ENCODE measurements at places on chromosomes 3 and 15.

- DNase-seq: no peak
Measured at GRCh38 chr3:84881288-84881687, 77.5 kb upstream of the CADM2 start.

GRCh38 chr15:66389859-66390381, 3.2 kb downstream of the MAP2K1 start:
- no peak for DNase-seq

- DNase-seq: no peak
Measured at GRCh38 chr3:152778022-152778421, 56.9 kb upstream of the P2RY1 start.

DNA sequence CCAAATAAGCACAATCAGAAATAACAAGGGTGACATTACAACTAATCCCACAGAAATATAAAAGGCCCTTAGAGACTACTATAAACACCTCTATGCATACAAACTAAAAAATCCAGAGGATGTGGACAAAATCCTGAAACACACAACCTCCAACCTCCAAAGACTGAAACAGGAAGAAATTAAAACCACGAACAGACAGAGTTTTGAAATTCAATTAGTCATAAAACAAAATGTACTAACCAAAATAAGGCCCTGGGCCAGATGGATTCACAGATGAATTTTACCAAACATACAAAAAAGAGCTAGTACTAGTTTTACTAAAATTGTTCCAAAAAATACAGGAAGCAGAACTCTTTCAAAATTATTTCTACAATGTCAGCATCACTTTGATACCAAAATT, 1043.6 kb downstream of the DIPK2A start:
- no peak for DNase-seq

- DNase-seq: no peak
Measured at GRCh38 chr15:72495007-72495406, 20.9 kb downstream of the ARIH1 start.

DNA sequence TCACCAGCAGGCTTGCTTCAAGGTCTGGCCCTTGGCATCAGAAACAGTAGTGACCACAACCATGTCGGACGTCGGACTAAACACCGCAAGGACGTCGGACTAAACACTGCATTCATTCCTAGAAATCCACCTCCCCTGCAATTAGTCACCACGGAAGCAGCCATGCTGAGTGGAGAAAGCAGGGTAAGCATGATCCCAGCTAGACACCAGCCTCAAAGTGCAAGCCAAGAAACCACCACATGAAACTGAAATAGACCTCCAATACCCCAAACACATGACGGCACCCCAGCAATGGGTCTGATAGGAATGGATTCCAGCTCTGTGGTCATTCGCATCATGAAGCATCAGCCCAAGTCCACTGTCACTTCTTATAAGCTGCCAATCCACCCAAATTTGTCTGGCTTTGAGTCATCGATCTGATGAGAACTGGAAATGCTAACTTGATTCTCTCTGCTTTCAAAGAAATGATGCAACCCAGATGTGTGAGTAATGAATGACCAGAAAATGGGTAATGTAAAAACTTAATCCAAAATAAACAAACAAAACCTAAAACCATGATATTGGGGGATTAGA, 348.3 kb upstream of the TMCO5A start:
- DNase-seq: no peak

GRCh38 chr3:40677321-40677720, 152.6 kb downstream of the ZNF621 start:
- no peak for DNase-seq
